Motor neuron (in vitro differentiated cells): ENCODE measurements at places on chromosomes 4 and X. TPM values are rescaled to one million over a fixed set of nuclear protein-coding genes. Genes with fewer than 3 reads are reported as not detected.

GPR82 gene
- 0.46 and 0.75 TPM in 2 replicates for total RNA-seq

PLP1 gene
- 17.0 and 17.5 TPM in 2 replicates for total RNA-seq

SPINK2 gene
- not detected in 2 replicates for total RNA-seq

OPRPN gene
- 0.41 and 0.54 TPM in 2 replicates for total RNA-seq

MRFAP1L1 gene
- 83.3 and 87.0 TPM in 2 replicates for total RNA-seq

CPLX1 gene
- total RNA-seq = 10.1 and 15.1 TPM in 2 replicates

FGB gene
- not detected in 2 replicates for total RNA-seq

FAM149A gene
- total RNA-seq = 6.7 and 8.5 TPM in 2 replicates

ZNF630 gene
- total RNA-seq = 1.7 and 1.8 TPM in 2 replicates

CXorf38 gene
- total RNA-seq = 5.4 TPM in 2 replicates

TRIM2 gene
- 177 and 182 TPM in 2 replicates for total RNA-seq

FOXR2 gene
- 0.14 and 0.36 TPM in 2 replicates for total RNA-seq

GRPEL1 gene
- 18.3 and 19.4 TPM in 2 replicates for total RNA-seq

TEX13B gene
- total RNA-seq = not detected in 2 replicates

PGRMC2 gene
- 18.2 and 18.6 TPM in 2 replicates for total RNA-seq

ADH1A gene
- 0.92 and 1.00 TPM in 2 replicates for total RNA-seq

TLL1 gene
- 0.14 and 0.17 TPM in 2 replicates for total RNA-seq

POF1B gene
- total RNA-seq = 0.14 and 0.15 TPM in 2 replicates

TMEM154 gene
- total RNA-seq = 0.13 and 0.46 TPM in 2 replicates

TREX2 gene
- total RNA-seq = 0.70 and 1.1 TPM in 2 replicates

OFD1 gene
- total RNA-seq = 22.1 and 25.9 TPM in 2 replicates

VCX2 gene
- not detected in 2 replicates for total RNA-seq

PHKA1 gene
- 3.0 and 4.0 TPM in 2 replicates for total RNA-seq

MAGEA12 gene
- not detected in 2 replicates for total RNA-seq

REELD1 gene
- 0.19 and 0.43 TPM in 2 replicates for total RNA-seq

SSX1 gene
- not detected in 2 replicates for total RNA-seq

CABS1 gene
- total RNA-seq = not detected in 2 replicates

NPY2R gene
- 0.05 TPM in 1 of 2 replicates, not detected in the other for total RNA-seq

TKTL2 gene
- total RNA-seq = 0.50 TPM in 1 of 2 replicates, not detected in the other

DCAF4L1 gene
- 0.43 and 0.67 TPM in 2 replicates for total RNA-seq

FAM9B gene
- total RNA-seq = 0.19 and 0.66 TPM in 2 replicates

DUX4 gene
- 0.41 TPM in 1 of 2 replicates, not detected in the other for total RNA-seq

GABRQ gene
- total RNA-seq = 0.23 and 0.36 TPM in 2 replicates

MAPK10 gene
- 1.2 and 7.1 TPM in 2 replicates for total RNA-seq

PPP1R2C gene
- total RNA-seq = not detected in 2 replicates

FGFBP2 gene
- 0.81 TPM in 1 of 2 replicates, not detected in the other for total RNA-seq

F8 gene
- 5.3 and 5.9 TPM in 2 replicates for total RNA-seq

CACNA1F gene
- not detected in 2 replicates for total RNA-seq

RBM3 gene
- 122 and 123 TPM in 2 replicates for total RNA-seq

BMP2K gene
- 18.9 and 24.3 TPM in 2 replicates for total RNA-seq

HAND2 gene
- 9.9 and 11.4 TPM in 2 replicates for total RNA-seq

HPGDS gene
- total RNA-seq = 0.29 and 0.45 TPM in 2 replicates

PSAPL1 gene
- 0.30 and 0.31 TPM in 2 replicates for total RNA-seq

TBC1D25 gene
- 7.8 and 9.1 TPM in 2 replicates for total RNA-seq

GAGE12F gene
- not detected in 2 replicates for total RNA-seq

USP26 gene
- total RNA-seq = 0.05 TPM in 1 of 2 replicates, not detected in the other

NXF2B gene
- not detected in 2 replicates for total RNA-seq

CCDC110 gene
- 0.93 and 1.0 TPM in 2 replicates for total RNA-seq

SOD3 gene
- 1.0 TPM in 1 of 2 replicates, not detected in the other for total RNA-seq

SLITRK2 gene
- total RNA-seq = 11.2 and 15.0 TPM in 2 replicates

HTR2C gene
- total RNA-seq = 0.09 and 0.27 TPM in 2 replicates
